ENCODE measurements at places on chromosomes 1 and 21.

DNA sequence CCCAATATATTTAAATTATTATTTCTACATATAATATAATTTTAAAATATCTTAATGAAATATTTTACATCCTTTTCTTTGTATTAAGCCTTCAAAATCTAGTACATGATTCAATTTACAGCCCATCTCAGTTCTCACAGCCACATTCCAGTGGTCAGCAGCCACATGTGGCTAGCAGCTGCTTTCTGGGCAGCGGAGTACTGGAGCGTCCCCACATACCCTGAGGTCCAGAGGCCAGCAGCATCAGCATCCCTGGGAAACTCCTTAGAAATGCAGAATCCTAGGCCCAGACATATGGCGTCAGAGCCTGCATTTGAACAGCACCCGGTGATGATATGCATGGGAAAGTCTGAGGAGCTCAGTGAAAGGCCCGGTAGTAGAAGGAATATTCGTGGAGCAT lies 8.6 kb upstream of the LHX4 start:
- no peak for DNase-seq

DNA sequence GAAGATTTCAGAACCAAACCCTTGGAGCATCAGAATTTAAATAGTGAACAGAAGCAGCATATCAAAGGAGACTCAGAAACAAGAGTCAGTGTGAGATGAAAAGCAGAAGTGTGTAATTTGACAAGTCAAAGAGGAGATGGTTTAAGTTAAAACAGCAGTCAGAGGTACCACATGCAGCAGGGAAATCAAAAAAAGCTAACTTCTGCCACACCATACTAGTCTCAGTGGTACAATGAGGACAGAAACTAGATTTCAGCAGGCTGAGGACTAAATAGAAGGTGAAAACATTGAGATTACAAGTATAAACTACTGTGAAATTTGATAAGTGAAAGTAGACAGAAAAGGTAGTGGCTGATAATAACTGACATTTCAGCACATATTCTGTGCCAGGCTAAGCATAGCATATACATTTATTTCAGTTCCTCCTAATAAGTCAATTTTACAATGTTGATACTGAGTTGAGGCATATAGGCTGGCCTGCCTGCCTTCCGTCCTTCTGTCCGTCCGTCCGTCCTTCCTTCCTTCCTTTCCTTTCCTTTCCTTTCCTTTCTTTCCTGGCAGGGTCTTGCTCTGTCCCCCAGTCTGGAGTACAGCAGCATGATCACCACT lies 12.6 kb downstream of the SUCO start:
- DNase-seq: no peak

DNA sequence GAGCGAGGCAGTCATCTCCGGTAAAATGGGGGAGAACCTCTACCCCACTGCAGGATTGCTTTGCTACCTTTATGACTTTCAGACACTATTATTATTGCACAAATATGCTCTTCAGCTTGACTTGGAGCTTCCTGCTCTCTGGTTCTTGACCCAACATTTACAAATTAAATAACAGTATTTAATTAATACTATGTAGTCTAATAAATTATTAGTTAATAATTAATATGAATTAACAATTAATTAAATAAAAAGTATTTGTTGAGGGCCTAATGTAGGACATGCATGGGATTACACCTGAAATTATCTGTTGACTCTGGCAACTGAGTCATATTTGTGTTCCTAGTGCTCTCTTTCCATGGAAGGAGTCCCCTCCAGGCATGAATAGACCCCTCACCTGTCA lies 359.9 kb downstream of the SIPA1L2 start:
- DNase-seq: no peak

DNA sequence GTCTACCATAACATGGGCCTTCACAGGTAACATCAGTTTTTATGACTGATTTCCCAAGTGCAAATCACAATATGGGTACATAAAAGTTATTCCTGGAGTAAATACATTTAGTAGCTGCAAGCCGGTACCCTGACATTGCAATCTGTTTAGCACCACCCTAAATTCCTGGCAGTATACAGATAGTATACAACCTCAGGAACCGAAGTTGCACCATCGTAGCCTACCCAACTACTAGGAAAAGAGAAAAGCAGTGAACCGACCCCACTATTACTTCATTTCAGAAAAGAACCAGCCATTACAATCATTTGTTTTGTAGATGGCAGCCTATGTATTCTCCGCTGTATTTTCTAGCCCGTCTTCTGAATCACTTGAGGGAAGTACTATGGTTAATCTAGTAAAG lies 1.1 kb downstream of the ADIPOR1 start:
- DNase-seq: no peak

- no peak for DNase-seq
Observed at GRCh38 chr1:223007935-223008334, 135.1 kb downstream of the TLR5 start.

GRCh38 chr1:234665975-234666605 lies 56.1 kb upstream of the IRF2BP2 start:
- peak; percentile 2 for DNase-seq

DNA sequence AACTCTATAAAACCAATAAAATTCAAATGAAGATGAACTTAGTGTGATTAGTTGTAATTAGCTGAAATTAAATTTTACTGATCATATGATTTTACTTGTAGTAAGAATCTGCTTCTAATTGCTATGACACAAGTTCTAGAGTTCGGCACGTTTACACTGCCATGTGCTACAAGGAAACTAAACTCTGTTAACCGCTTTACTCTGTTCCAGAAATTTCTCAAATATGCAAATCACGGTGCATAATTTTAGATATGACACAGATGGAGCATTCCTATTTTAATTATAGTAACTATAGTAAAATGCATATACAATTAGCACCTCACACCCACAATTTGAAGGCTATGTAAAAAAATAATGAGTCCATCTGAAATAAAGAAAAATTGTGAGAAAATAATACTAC lies 14.8 kb downstream of the HEATR1 start:
- no peak for DNase-seq

DNA sequence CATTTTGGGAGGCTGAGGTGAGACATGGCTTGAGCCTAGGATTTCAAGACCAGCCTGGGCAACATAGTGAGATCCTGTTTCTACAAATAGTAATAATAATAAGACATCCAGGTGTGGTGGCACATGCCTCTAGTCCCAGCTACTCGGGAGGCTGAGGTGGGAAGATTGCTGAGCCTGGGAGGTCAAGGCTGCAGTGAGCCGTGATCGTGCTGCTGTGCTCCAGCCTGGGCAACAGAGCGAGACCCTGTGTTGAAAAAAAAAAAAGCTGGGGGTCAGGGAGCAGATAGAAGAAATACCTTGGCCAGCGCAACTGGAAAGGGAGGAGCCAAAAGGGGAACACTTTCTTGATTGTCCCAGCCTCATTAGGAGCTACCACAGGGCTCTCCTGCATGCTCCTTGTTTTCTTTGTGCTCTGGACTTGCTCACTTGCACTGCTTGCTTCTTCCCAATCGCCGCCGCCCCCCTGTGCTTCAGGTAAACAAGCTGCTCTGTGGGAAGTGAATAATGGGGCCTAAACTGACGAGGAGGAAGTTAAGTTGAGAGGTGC lies 31.1 kb downstream of the PBX1 start:
- DNase-seq: no peak

DNA sequence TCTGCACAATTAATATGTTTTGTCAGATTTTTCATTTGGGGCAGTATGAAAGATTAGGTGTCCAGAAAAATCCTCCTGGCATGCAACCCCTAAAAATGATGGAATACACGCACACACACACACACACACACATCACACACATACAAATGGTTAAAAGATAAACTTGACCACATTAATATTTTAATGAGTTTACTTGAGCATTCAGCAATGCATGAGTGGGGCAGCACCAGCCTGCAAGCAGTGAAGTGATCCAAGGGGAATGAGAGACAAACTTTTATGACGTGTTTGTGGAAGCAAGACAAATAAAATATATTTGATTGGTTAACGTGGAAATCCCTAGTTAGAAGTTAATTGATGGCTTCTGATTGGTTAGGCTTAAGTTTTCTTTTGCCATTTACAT lies 29.1 kb upstream of the SOAT1 start:
- DNase-seq: no peak

- no peak for DNase-seq
Observed at GRCh38 chr1:11541236-11541635, 62.3 kb downstream of the DISP3 start.

GRCh38 chr1:204304067-204304466 lies 55.7 kb downstream of the PLEKHA6 start:
- no peak for DNase-seq

All from midbrain (tissue), 1 donor.